IPS DF 6.9 (cell line): ENCODE measurements at places on chromosomes 13 and 19.

- H3K27ac ChIP-seq = no peak overlapping the region
- H3K36me3 ChIP-seq = no peaks in the 10 kb centered on the region
- DNase-seq = no peak
- H3K4me3 ChIP-seq = no peak overlapping the region
- H3K27me3 ChIP-seq = no peaks in the 10 kb centered on the region
These were observed 173.1 kb downstream of the LACC1 start for GRCh38 chr13:44052780-44053184.

- H3K4me3 ChIP-seq = no peak overlapping the region
- H3K27ac ChIP-seq = no peak overlapping the region
- no peaks in the 10 kb centered on the region for H3K36me3 ChIP-seq
- no peaks in the 10 kb centered on the region for H3K4me1 ChIP-seq
- peak; percentile 27 for DNase-seq
- H3K27me3 ChIP-seq = no peaks in the 10 kb centered on the region
These were observed 73.9 kb upstream of the SLC10A2 start for GRCh38 chr13:103140001-103140671.

DNA sequence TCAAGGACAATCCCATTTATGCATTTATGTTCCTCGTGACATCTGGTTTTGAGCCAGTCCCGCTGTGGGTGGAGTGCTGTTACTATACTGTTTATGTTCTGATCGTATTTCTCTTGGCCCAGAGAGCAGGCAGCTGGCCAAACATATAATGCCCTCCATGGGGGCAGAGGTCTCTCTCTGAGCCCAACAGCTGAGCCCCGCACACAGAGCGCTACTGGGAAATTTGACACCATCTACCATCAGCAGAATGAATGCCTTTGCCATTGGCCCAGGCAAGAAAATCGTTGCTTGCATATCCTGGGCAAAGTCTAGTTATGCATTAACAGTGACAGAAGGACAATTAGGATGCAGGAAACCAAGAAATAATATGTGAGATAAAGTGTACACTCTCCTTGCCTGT lies 126.8 kb upstream of the CACNA1A start:
- H3K27ac ChIP-seq = no peak overlapping the region
- DNase-seq = no peak

DNA sequence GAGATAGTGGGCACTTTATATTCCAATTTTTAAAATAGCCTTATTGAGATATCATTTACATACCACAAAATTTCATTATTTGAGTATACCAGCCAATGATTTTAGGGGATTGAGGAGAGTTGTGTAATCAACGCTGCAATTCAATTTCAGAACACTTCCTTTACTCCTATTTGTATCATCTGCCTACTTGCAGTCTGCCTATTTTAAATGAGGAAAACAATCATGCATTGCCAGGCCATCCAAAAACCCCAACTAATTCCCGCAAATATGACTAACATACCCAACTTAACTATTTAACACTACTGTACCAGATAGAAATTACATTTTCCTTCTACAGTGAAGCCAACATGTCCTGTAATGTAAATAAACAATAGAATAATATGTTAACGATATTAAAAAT lies 26.7 kb downstream of the CAB39L start:
- DNase-seq = no peak
- H3K27me3 ChIP-seq = peaks cover 1% of the 10 kb centered on the region; the same call in 1 of the 2 replicates
- H3K36me3 ChIP-seq = no peaks in the 10 kb centered on the region
- no peak overlapping the region for H3K4me3 ChIP-seq

DNA sequence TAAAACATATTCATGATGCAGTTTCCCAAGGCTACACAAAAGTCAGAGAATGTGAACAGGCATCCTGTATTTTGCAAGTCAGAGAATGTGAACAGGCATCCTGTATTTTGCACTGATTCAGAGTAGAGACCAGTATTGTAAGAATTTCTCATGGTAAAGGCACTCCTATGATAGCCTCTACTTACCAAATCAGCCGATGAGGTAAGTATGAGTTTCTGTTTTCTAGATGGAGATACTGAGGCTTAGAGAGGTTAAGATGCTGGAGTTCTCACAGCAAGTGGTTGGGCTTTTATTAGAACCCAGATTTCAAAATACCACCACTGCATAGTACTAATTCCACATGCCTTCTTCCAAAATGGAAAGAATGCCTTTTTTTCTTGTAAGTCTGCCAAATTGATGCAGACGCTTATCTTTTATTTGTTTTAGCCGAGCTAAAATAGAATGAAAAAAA lies 12.3 kb downstream of the TPT1 start:
- H3K4me3 ChIP-seq = no peak overlapping the region
- no peak for DNase-seq
- no peaks in the 10 kb centered on the region for H3K4me1 ChIP-seq
- H3K36me3 ChIP-seq = no peaks in the 10 kb centered on the region
- no peak overlapping the region for H3K27ac ChIP-seq

DNA sequence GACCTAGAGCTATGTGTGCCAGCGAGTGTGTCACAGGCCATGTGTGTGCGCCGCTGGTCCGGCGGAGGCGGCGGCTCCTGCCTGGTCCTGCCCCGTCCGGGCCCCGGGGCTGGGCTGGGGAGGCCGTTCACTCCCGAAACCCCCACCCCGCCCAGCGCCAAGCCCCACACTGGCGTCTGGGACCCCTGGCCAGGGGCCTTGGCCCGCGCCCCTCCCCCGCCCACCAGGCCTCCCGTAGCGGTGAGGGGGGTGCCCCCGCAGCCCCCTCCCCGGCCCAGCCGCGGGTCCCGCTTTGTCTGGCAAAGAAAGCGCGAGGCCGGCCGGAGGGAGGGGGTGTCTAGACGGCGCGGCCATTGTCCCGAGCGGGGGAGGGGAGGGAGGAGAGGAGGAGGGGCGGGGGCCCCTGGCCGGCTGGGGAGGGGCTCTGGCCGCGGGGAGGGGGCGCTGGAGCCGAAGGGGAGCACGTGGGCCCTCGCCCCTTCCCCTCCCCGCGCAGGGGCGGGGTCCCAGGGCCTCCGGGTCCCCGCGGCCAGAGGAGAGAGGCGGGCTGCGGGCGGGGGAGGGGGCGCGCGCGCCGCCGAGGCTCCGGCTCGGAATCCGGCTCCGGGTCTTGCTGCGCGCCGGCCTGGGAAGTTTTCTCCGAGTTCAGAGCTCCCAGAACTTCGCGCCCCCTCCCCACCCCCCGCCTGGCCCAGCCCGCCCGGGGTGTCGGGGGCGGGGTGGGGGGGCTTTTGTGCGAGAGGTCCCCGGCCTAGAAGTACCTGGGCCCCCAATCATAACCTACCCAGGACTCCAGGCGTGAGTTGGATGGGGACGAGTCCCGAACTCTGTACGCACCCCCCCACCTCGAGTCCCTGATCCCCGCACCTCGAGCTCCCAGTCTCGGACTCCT lies 888 bp downstream of the NOTCH3 start:
- H3K36me3 ChIP-seq = peaks cover 11% of the 10 kb centered on the region
- no peak for DNase-seq
- no peak overlapping the region for H3K27ac ChIP-seq
- peaks cover 8% of the 10 kb centered on the region for H3K4me1 ChIP-seq

GRCh38 chr13:64688893-64689677 lies 2541.1 kb downstream of the PCDH9 start:
- DNase-seq = no peak
- H3K27ac ChIP-seq = no peak overlapping the region
- no peaks in the 10 kb centered on the region for H3K36me3 ChIP-seq

- no peak for DNase-seq
- peaks cover 9% of the 10 kb centered on the region for H3K4me1 ChIP-seq
- no peak overlapping the region for H3K4me3 ChIP-seq
- no peaks in the 10 kb centered on the region for H3K36me3 ChIP-seq
These were observed 13.3 kb downstream of the SLC7A1 start for GRCh38 chr13:29582171-29582570.

DNA sequence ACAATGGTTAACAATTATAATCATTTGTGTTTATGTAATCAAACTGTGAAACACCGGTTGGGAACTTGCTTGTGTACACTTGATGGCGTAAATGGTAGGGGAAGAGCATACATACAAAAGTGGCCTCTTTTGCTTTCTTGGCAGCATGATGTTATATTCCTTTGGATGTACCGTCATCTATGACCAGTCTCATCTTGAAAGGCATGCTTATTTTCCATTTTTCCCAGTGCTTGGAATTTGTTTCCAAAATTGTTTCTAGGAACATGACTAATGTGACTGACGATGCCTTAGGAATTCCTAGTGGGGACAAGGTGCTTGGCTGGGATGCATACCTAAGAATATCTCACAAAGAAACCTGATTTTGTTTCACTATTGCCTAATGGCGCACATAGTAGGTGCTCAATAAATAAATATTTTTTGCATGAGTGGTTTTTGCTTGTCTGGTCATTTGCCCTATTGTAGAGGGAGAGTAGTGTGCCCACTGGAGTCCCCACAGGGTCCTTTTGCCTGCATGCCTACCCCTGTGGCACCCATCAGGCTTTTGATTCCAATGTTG lies 45.5 kb downstream of the SAE1 start:
- H3K4me3 ChIP-seq = no peak overlapping the region
- no peaks in the 10 kb centered on the region for H3K27me3 ChIP-seq
- peaks cover 22% of the 10 kb centered on the region for H3K36me3 ChIP-seq

GRCh38 chr13:47413526-47413925 lies 516.7 kb upstream of the HTR2A start:
- H3K4me3 ChIP-seq = no peak overlapping the region
- no peaks in the 10 kb centered on the region for H3K27me3 ChIP-seq
- no peaks in the 10 kb centered on the region for H3K36me3 ChIP-seq

GRCh38 chr19:29715701-29716581 lies 880 bp upstream of the C19orf12 start:
- H3K27me3 ChIP-seq = no peaks in the 10 kb centered on the region
- no peak for DNase-seq
- peak overlapping the region; percentile 54 for H3K4me3 ChIP-seq
- H3K36me3 ChIP-seq = no peaks in the 10 kb centered on the region
- H3K4me1 ChIP-seq = no peaks in the 10 kb centered on the region
- no peak overlapping the region for H3K27ac ChIP-seq

DNA sequence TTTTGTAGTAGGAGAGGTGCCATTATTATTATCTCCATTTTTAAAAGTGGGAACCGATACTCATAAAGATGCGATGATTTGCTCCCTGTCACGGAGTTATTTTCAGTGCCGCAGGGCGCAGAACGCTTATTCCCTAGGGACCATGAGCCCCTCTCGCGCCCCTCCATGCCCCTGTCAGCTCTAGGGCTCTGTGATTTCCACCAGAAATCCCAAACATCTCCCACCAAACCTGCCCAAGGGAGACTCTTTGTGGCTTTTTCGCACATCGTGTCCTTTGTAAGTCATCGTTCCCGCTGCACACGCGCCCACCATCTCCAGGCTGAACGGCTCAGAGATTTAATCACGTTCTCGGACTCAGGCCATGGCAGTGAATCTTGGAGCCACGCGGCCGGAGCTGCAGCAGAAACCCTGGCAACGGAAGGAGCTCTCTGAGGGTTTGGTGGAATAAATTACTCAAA lies 105.1 kb downstream of the DNAJC15 start:
- H3K27ac ChIP-seq = no peak overlapping the region
- DNase-seq = no peak
- no peaks in the 10 kb centered on the region for H3K27me3 ChIP-seq
- H3K36me3 ChIP-seq = no peaks in the 10 kb centered on the region
- peaks cover 5% of the 10 kb centered on the region for H3K4me1 ChIP-seq
- H3K4me3 ChIP-seq = no peak overlapping the region

GRCh38 chr19:38683393-38684077 lies 36.1 kb downstream of the ACTN4 start:
- no peaks in the 10 kb centered on the region for H3K27me3 ChIP-seq
- H3K4me3 ChIP-seq = no peak overlapping the region
- peaks cover 19% of the 10 kb centered on the region for H3K4me1 ChIP-seq
- H3K36me3 ChIP-seq = 0 out of 2 replicates have a peak, but pooled peaks cover 2% of the 10 kb centered on the region
- peak; percentile 82 for DNase-seq

- no peak for DNase-seq
- no peak overlapping the region for H3K4me3 ChIP-seq
- no peak overlapping the region for H3K27ac ChIP-seq
- no peaks in the 10 kb centered on the region for H3K27me3 ChIP-seq
- peaks cover 48% of the 10 kb centered on the region for H3K36me3 ChIP-seq
- H3K4me1 ChIP-seq = no peaks in the 10 kb centered on the region
These were observed 21.2 kb downstream of the AP3D1 start for GRCh38 chr19:2129892-2130770.

DNA sequence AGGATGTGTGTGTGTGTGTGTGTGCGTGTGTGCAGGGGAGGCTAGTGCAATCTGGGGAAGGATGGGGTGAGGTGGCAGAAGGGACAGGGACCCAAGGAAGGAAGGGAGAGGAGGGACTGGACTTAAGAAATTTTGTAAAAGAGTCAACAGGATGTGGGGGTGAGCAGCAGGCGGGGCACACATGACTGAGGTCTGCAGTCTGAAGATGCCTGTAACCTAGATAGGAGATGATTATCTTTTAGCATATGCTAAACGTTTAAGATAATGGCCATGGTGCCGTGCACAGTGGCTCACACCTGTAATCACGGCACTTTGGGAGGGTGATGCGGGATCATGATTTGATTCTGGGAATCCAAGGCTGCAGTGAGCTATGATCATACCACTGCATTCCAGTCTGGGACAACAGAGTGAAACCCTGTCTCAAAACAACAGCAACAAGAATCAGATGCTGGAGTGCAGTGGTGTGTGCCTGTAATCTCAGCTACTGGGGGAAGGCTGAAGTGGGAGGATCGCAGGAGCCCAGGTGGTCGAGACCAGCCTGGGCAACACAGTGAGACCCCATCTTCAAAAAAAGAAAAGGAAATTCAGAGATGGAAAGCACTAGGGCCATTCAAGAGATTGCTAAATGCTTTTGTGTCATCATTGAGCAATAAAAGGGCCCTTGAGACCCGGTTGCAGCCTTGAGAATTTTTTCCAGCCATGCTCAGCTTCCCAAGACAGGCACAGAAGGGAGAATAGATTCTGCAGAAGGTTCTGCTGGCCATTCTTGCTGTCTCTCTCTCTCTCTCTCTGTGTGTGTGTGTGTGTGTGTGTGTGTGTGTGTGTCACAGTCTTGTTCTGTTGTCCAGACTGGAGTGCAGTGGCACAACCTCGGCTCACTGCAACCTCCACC lies 3.8 kb upstream of the ZNF414 start:
- peaks cover 4% of the 10 kb centered on the region for H3K4me1 ChIP-seq
- no peaks in the 10 kb centered on the region for H3K36me3 ChIP-seq
- no peaks in the 10 kb centered on the region for H3K27me3 ChIP-seq
- no peak overlapping the region for H3K27ac ChIP-seq
- no peak for DNase-seq

GRCh38 chr19:5131506-5132205 lies 162.7 kb downstream of the KDM4B start:
- no peak overlapping the region for H3K27ac ChIP-seq
- H3K27me3 ChIP-seq = no peaks in the 10 kb centered on the region
- H3K4me1 ChIP-seq = peaks cover 21% of the 10 kb centered on the region
- H3K36me3 ChIP-seq = no peaks in the 10 kb centered on the region
- no peak overlapping the region for H3K4me3 ChIP-seq
- DNase-seq = no peak

DNA sequence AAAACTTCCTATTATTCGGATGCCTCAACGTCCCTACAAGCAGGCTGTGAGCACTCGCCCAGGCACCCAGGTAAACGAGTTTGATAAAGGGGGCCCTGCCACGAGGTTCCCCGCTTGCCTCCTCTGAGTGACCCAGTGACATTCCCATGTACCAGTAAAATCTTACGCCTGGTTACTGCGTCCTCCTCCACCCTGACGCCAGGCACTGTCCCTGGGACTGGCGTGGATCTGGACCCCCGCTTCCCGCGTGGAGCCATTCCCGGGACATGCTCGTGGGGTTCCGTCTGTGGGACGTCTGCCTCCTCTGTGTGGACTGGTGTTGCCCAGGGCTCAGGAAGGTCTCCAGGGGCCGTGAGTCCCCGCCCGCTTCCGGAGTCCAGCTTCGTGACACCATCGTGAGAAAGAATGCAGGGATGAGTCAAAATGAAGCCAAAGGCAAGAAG lies 407 bp upstream of the ZNF550 start:
- H3K4me1 ChIP-seq = no peaks in the 10 kb centered on the region
- H3K36me3 ChIP-seq = peaks cover 7% of the 10 kb centered on the region; the same call in 1 of the 2 replicates
- H3K4me3 ChIP-seq = no peak overlapping the region; the same call in 1 of the 2 replicates

- no peaks in the 10 kb centered on the region for H3K27me3 ChIP-seq
- H3K36me3 ChIP-seq = no peaks in the 10 kb centered on the region
- no peak overlapping the region for H3K27ac ChIP-seq
- DNase-seq = no peak
These were observed 47.4 kb downstream of the SMAD9 start for GRCh38 chr13:36872621-36873020.
